ENCODE measurements at places on chromosomes 3 and 15.

- no peak for DNase-seq
Observed at GRCh38 chr3:141876891-141877621, 613 bp downstream of the ATP1B3 start.

DNA sequence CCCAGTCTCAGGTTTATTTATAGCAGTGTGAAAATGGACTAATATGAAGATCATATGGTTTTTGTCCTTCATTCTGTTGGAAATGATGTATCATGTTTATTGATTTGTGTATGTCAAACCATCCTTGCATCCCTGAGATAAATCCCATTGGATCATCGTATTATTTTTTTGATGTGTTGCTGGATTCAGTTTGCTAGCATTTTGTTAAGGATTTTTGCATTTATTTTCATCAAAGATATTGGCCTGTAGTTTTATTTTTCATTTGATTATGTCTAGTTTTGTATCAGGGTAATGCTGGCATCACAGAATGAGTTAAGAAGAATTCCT is 34.3 kb downstream of the FAIM start:
- DNase-seq, result no peak

GRCh38 chr3:157921811-157922210 is 184.4 kb downstream of the SHOX2 start:
- no peak for DNase-seq

- DNase-seq, result no peak
Observed at GRCh38 chr15:26504009-26504408, 268.9 kb downstream of the GABRB3 start.

GRCh38 chr3:104628185-104628789 is 738.4 kb upstream of the ALCAM start:
- no peak for DNase-seq

GRCh38 chr3:140843656-140844055 is 98.0 kb upstream of the SLC25A36 start:
- no peak for DNase-seq

- DNase-seq, result no peak
Observed at GRCh38 chr3:189941125-189941524, 179.6 kb downstream of the P3H2 start.

DNA sequence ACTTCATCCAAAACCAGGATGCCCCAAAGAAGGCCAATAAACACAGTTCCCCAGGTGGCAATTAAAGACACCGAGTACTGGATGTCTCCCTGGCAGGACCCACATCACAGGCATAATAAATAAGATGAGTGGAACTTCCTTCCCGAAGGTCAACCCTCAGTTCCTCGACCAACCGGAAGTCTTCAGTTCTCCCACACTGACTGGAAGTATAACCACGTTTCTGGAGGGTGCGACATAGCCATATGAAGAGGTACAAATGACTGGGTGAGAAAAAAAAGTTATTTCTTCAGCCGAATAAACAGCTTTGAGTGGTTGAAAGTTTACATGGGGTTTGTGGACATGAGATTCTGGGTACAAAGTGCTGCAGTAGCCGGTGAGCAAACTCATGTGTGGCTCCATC is 34.6 kb upstream of the MUC13 start:
- DNase-seq, result no peak

DNA sequence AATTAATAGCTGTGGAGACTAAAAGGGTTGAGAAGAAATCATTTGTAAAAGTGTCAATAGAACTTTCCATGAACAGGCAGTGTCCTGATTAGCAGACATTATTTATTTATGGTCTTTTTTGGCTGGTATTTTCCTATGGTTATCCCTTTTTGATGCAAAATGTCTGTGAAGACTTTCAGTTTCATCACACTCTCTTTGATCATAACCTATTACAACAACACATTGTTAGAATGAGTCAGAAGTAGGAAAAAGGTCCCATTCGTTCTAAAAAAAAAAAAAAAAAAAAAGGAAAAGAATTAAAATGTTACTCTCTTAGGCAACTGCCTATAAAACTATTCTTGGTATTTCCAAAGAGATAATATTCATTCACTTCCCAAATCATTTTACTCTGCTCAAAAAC is 62.1 kb downstream of the SLC49A4 start:
- DNase-seq, result no peak

DNA sequence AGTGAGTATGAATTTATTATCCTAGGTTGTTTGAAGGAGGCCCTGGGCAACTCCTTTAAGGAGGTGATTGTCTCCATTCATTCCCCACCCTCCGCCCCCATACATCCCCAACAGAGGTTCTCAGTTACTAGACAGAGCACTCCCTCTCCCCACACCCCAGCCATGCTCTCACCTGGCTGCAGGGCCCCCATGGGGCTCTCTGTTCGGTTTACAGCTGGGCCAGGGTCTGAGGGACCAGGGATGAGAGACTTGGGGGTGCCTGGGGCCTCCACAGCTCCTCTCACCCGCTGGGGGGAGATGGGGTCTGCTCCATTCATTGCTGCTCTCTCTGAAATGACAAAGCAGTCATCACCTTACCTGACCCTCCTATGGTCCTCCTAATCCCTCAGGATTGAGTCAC is 3.6 kb downstream of the PRRT3 start:
- DNase-seq, result no peak

DNA sequence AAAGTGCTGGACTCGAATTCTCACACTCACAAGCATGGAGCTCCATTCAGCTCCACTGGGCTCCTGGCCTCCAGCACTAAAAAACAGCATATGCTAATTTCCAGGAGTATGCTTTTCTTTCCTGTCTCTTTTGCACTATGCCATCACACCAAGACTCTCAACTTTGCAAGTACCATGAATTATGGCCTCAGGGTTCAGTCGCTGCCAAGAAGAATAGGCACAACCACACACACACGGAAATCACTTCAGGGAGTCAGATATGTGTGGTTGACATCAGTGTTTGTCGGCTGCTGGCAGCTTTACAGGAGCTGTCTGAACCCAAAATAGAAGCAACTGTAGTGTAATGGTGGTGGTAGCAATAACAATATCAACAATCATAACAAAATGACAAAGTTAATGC is 305.0 kb upstream of the SLCO3A1 start:
- peak; percentile 42 for DNase-seq

GRCh38 chr3:121152573-121152972 is 244.6 kb downstream of the STXBP5L start:
- no peak for DNase-seq

- DNase-seq, result no peak
Observed at GRCh38 chr15:70504988-70505387, 258.4 kb downstream of the UACA start.

DNA sequence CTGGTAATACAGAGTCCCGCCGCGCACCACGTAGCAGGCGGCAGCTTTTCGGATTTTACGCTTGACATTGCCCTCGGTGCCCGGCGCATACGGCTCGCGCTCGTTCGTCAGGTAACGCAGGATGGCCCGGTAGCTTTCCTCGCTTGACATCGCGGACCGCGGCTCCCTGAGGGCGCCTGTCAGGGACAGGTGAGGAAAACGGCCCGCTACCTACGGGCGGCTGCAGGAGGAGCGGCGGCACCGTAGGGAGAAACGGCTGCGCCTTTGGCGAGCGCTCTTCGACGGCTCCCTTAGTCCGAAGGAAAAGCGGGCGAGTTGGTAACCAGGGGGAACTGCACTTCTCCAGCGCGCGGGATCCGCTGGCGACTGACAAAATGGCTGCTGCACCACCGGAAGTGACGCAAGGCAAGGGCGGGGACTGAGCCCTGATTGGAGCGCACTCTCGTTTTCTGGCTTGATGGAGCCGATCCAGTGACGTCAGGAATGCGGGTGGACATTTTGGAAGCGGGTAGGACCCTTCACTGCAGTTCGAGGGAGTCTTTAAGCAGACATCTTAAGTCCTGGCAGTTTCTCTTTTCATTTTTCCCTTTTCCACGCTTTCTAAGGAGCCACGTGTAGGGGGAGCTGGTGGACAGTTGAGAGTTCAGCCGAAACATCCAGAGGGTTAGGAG is at the start of gene ZBTB11:
Gene ZBTB11 (minus strand): TSS at position 368 of the 671 bp plus-strand sequence. CDS start 218 bp downstream, at position 150.
- DNase-seq, result no peak

- DNase-seq, result no peak
Observed at GRCh38 chr3:195162033-195162669, 108.8 kb downstream of the XXYLT1 start.

DNA sequence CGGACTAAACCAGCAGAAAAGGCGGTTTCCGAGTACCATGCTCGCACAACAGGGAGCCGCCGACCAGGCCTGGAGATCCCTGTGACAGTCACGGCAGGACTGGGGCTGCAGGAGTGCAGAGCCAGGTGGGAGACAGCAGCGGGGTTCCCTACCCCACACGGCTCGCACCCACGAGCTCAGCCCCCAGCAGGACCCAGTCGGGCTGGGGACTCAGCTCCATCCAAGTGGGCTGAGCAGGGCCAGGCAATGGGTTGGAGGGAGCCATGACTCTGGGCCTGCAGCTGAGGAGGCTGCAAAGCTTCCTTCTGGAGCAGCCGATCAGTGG is 15.8 kb downstream of the XXYLT1 start:
- DNase-seq, result no peak

GRCh38 chr15:58854593-58854992 is 78.9 kb downstream of the SLTM start:
- no peak for DNase-seq

DNA sequence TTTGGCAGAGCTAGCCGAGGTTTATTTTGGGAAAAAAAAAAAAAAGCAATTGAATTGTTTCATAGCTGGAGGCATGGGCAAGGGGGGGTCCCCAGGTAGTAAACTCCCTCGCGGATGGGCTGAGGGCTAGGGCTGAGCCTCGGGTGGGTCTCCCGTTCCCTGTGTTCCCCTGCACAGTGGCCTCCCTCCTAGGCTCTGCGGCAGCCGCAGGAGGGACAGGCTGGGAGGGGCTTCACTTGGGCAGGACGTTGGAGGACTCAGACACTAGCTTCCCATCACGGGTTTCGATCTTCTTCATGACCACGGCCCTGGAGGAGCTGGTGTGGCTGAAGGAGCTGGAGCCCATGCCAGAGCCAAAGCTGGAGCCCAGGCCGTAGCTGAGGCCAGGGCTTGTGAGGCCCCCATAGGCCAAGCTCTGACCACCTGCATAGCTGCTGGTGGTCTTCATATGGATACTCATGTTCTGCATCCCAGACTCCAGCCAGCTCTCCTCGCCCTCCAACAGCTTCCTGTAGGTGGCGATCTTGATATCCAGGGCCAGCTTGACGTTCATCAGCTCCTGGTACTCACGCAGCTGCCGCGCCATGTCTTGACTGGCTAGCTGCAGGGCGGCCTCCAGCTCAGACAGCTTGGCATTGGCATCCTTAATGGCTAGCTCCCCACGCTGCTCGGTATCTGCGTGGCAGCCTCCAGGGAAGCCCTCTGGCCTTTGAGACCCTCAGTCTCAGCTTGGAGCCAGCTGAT is 64.0 kb upstream of the CDAN1 start:
- DNase-seq, result no peak

DNA sequence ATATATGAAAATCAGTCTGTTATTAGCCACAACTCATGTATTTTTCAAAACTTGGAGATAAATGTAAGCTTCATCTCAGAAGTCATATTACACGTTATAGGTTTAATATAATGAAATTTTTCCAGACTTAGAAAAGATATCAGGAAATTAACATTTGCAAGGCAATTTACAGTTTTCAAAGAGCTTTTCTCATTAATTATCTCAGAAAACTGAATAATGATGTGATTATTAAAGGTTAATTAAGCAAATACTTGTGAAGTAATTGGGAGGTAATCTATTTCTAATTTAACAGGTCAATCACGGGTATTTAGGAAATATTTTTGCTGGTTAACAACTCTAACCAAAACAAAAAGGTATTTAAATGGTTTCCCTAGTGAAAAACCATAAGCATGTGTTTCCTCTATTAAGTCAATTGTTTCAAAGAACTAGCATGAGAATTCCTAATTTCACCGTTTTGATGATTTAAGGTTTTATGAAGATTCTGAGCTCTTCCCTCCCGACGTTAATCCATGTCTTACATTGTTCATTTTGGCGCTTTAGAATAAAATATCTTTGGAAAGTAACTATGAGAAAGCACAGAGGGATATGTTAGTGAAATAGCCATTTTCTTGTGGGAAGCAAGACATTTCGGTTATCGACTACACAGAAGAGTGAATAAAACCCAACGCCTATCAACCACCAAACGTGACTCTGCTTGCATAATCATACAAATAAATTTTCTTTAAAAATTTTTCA is 1.5 kb upstream of the NEO1 start:
- no peak for DNase-seq

DNA sequence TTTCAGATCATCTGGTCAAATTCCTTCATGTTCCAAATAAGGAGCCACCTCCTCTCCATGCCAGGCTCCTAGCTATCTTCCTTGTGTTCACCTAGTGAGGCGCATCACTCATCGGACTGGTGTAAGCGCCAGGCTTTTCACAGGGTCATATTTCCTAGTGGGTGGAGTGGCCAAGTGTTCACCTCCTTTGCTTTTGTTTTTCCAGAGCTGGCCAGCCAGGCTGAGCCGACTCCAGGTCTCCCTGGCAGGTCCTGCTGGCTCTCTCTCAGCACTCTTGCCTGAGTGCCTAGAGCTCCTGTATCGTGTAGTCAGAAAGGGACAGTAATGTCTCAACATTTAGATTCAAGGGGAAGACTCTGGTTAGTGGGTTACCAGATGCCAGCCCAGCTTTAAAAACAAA is 31.0 kb downstream of the HEG1 start:
- DNase-seq, result no peak

DNA sequence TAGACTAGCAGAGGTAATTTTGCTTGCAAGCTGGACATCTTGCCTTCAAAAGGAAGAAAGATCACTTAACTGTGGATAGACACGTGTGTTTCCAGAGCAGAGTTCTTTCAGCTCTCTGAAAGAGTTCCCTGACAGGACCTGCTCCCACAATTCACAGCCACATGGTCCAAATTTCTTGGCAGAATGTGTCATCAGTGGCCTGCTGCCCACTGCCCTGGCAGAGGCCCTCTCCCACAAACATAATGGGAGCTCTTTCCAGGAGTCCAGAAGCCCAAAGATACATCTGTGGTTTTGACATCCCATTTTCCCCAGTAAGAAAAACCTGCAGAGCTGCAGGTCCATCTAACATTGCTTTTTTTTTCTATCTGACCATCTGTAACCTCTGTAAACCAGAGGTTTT is 48.3 kb downstream of the SERPINI1 start:
- DNase-seq, result no peak

DNA sequence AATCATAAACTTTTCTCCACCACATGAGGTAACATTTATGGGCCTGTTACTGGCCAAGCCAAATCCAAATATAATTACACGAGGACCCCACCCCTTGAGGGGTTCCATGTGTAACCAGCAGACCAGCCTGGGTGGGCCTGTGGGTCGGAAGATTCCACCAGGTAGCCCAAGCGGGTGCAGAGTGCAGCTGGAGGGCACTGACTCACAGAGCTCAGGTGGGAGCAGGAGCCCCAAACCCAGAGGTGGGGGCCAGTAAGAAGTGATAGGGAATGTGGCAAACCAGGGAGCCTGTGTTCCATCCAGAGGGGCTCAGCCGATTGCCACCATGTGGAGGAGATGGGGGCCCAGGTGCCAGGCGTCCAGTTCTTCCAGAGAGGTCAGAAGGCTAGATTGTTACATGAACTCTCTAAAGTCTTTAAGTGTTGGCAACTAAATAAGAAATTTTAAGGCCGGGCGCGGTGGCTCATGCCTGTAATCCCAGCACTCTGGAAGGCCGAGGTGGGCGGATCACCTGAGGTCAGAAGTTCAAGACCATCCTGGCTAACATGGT is 2.6 kb downstream of the GP9 start:
- no peak for DNase-seq

GRCh38 chr3:99950921-99951320 is 133.3 kb downstream of the CMSS1 start:
- no peak for DNase-seq

- no peak for DNase-seq
Observed at GRCh38 chr3:170079536-170080165, 41.9 kb downstream of the GPR160 start.
